ENCODE measurements at places on chromosomes 3 and 15.

DNA sequence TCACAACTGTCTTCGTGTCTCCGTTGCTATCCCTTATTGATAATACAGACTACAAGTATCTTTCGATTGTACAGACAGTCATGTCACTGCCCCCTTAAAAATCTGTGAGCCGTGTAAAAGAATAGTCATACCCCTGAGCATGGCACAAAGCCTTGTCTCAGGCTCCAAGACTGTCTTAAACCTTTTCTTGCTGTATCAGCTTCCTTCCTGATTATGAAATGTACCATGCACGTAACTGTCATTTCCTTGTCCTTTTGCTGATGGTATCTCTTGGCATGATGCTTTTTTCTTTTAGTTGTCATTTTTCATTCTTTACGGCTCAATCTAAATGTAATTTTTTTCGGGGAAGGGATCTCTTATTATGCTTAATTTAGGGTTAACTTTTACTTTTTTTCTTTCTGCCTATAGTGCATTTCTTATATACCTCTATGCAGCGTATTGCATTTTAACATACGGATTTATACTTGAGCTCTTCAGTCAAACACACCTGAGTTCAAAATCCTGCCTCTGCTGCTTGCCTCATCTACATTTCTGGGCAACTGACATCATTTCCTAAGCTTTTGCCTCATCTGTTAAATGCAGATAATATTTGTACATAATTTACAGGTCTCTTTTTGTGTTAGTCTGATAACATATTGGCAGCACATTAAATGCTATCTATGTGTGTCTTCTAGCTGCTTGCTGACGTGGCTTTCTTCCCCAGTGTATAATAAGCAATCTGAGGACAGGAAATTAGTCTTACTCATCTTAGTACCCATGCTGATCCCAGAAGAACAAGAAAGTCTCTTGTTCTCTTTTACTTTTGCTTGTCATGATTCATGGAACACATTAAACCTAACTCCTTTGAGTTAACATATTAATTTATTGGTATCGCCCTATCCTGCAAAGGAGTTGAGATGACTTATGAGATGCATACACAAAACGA, 57.3 kb downstream of the ROBO2 start:
- DNase-seq: no peak

GRCh38 chr3:87996882-87997281, 61.9 kb downstream of the CGGBP1 start:
- no peak for DNase-seq

GRCh38 chr15:57251941-57252340, 124.4 kb upstream of the CGNL1 start:
- no peak for DNase-seq

DNA sequence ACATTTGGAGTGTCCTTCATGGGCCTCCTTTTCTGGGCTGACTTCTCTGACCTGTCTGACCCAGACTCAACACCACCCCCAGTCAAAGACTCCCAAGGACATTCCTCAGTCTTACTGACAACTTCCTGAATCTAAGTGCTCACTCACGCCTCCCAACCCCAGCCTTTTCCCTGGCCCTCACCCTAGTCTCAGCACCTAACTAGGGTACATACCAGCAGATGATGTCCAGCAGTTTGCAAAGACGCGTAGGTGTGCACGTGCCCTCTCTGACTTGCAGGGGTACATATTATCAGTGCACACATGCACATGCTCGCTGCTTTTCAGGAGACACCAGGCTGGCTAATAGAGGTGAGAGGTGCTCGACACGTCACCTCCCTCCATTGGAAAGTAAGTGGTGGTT, 38.7 kb upstream of the SLCO2A1 start:
- DNase-seq: no peak

GRCh38 chr3:176395240-176395639, 802.0 kb downstream of the TBL1XR1 start:
- no peak for DNase-seq

DNA sequence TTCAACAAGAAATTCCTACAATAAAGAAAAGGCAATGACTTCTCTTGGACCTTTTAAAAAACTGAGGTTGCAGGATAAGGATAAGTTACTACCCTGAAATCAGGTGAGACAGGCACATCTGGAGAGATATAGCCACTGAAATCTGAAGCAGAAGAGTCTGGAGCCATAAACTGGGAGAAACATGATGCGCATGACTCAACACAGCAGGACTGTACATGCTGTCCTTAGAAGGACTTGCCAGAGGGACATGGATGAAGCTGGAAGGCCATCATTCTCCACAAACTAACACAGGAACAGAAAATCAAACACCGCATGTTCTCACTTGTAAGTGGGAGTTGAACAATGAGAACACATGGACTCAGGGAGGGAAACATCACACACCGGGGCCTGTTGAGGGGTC, 1020.2 kb downstream of the AGBL1 start:
- DNase-seq: no peak

- no peak for DNase-seq
Observed at GRCh38 chr3:41103200-41103599, 96.1 kb upstream of the CTNNB1 start.

DNA sequence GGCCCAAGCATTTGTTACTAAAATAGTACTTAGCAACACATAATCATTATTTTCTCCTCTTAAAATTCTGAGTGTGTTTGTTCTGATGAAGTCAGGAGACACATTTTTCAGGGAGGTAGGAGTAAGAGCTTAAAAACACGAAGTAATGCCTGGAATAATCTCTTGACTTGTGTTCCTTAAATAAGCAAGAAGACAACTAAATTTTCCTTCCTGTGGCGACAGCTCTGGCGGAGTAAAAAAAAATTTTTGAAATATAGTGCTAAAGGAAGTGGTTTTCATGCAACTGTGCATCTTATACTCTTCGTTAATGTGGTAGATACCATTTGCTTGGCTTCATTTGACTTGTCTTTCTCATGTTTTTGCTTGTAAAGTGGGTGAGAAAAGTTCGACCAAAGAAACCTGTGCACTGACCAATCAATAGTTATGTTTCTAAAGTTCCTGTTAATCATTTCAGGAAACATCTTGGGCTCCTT, 11.1 kb upstream of the MBNL1 start:
- no peak for DNase-seq

DNA sequence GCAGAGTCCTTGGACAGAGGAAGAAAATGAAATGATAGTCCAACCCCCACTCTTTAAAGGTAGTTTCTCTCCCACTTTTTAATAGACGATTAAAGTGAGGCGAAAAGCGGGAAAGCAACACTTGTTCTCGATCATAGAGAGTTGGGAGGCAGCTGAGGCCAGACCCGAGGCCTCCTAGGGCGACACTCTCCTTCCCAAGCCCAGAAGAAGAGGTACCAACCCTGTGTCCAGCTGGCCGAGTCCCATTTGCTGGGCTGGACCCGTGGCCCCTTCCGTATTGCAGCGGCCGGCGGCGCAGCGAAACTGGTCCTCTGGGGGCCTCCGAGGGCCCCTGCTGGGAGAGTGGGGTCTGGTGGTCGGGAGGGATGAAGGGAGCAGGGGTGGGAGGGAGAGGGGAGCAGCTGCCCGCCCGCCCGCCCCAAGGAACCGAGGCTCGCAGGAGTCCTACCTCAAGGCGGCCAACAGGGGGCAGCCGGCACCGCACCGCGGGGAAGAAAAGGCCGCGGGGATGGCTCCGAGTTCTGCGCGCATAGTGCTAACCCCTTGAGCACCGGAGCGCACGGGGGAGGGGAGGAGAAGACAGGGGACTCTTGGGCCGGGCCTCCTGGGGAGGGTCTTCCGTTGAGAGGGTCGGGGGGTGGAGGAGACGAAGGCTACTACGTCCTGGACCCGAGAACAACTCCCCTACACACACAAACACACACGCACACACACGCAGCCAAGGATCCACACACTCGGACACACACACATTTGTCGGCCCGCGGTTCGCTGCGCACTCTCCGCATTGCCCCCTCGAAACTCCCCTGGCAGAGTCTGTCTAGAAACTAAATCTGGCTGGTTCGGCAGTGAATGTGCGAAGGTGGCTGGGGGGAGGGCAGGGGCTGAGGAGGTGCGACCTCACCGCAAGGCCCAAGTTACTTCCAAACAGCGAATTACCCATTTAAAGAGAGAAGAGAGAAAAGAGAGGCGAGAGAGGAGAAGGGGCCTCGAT, 2.0 kb downstream of the WNT5A start:
- no peak for DNase-seq

DNA sequence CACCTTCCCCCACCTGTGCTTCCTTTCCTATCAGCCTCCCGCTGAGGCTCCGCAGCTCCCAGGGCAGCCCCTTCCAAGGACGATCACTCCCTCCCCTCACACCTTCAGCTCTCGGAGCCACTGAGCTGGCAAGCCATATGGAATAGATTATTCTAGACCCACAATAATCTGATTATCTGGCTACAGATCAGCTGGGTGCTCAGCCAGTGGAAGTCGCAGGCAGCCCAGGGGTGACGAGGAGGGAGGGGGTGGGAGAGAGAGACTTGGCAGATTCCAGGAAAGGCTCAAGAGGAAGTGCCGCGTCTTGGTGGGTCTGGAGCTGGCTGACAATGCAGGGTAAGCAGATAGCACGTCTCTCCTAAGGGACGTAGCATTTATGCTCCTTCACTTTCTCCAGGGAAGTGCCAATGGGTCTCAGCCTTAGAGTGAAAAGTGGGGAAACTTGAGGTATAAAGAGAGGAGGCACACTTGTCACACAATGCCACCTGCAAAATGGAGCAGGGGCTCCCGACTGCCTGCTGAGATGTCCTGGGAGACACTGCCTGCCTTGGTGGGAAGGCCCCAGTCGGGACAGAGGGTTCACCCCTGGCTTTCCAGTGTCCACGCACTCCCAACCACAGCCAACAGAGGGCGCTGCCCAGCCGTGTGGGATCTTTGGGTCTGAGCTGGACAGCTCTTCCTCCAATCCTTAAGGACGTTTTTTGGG, 9.4 kb upstream of the MESP1 start:
- no peak for DNase-seq

DNA sequence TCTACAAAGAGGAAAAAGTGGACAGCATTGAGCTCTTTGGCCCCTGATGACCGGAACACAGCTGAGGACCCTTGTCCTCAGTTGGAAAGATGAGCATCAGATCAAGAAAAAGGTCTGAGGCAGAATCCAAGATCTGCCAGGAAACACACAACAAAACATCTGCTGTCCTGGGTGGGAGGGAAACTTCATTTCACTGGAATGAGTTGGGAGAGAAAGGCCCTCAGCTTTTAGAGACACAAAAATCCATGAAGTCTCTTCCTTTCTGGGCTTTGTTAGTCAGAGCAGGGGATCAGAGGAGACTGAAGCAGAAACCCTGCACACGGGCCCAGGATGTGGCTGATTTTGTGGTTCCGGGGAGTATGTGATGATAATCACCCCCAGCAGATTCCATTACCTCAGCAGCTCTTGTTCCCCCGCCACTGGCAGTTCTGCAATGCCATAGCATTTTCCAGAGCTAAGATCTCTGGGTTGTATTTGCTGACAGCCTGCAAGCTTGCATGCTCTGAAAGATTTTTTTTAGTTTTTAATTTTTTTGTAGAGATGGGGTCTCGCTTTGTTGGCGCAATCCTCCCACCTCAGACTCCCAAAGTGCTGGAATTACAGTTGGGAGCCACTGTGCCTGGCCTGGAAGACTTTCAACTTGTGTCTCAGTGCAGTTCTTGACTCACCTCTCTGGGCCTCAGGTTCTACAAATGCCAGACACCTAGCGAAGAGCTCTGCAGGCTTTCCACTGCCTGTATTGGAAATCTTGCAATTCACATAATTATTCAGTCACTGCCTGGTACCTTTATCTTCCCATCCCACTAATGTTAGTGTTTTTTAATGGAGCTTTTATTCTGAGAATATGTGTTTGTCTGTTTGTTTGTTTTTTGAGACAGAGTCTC, 5.8 kb upstream of the TATDN2 start:
- DNase-seq: peak; percentile 55

- no peak for DNase-seq
Observed at GRCh38 chr3:188662795-188663194, 508.8 kb downstream of the LPP start.

DNA sequence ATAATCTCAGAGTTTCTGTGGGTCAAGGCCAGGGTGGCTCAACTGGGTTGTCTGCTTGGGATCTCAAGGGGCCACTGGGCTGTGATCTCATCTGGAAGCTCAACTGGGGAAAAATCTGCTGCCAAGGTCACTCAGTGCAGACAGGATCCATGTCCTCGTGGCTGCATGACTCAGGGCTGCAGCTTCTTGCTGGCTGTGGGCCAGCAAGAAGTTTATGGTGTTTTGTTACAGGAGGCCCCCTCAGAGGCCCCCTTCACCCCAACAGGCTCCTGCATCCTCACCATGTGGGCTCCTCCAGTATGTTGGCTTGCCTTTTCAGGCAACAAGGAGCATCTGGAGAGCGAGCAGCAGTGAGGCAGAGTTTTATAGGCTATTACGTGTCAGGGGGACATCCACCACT, 14.6 kb downstream of the OCA2 start:
- no peak for DNase-seq

- no peak for DNase-seq
Observed at GRCh38 chr15:31352339-31352751, 25.7 kb downstream of the KLF13 start.

GRCh38 chr15:39468331-39468730, 112.5 kb upstream of the THBS1 start:
- DNase-seq: no peak

GRCh38 chr3:175308097-175308496, 449.0 kb downstream of the NAALADL2 start:
- DNase-seq: no peak

DNA sequence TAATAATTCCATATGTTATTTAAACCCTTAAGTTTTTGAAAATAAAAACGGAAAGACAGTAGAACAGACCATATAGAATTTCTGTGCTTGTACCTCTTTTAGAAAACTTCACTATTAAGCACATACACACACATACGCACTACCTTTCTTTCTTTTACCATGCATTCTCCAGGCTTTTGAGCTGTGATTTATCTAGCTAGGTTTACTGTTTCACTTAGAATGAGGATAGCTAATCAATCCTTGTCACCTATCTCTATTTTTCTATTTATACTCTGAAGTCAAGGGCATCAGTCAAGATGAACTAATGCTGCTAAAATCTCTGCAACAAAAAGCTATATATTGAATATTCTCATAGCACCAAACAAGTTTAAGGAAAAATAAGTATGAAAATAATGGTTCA, 43.2 kb downstream of the GOLIM4 start:
- no peak for DNase-seq

DNA sequence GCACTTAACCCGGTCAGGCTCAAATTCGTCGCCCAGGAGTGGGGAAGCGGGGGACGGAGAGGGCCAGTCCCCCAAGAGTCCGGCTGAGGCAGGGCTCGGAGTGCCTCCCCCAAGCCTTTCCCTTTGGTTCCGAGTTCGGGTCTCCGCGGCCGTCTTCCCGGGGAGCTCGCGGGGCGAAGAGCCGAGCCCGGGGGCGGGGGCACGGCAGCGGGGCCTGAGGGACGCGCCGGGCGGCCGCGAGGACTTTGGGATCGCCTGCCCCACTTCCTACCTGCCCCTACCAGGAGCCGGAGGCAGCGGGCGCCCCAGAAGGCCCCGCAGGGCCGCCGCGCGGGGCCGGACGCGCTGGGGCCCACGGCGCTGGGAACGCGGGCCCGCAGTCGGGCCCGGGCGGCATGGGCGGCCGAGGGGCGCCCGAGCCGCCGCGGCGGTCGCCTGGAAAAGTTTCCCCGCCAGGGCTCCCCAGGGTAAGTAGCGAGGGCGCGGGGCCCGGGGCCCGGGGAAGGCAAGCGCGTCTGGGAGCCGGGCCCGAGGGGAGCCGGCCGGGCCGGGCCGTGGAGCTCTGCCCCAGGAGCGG, 2.8 kb downstream of the FURIN start:
- DNase-seq: no peak

GRCh38 chr3:56844536-56844935, 42.8 kb upstream of the ARHGEF3 start:
- DNase-seq: no peak

Measured in activated CD8-positive, alpha-beta memory T cell treated with anti-CD3 and anti-CD28 coated beads for 4 hours (primary cell).